ENCODE measurements at places on chromosomes 7 and 10. TPM values are rescaled to one million over a fixed set of nuclear protein-coding genes. Genes with fewer than 3 reads are reported as not detected.

DNA sequence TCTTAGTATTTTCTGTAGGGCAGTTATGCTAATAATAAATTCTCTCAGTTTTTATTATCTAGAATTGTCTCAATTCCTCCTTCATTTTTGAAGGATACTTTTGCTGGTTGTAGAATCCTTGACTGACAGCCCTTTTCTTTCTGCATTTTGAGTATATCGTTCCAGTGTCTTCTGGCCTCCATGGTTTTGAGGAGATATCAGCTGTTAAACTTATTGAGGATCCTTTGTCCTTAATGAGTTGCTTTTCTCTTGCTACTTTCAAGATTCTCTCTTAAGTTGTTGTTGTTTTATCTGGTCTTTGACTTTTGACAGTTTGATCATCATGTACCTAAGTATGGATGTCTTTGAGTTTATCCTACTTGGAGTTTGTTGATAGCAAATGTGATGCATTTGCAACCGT is 8.9 kb upstream of the GJC3 start:
- DNase-seq: no peak

GRCh38 chr10:104417637-104418292 is 64.1 kb downstream of the CFAP58 start:
- no peak for DNase-seq

LIPM gene
- not detected for total RNA-seq

SHOC2 gene
- total RNA-seq: 65.3 TPM

GRCh38 chr7:130936202-130936931 is 202.4 kb upstream of the KLF14 start:
- DNase-seq: no peak

- no peak for DNase-seq
Observed at GRCh38 chr7:36630112-36630650, 94.1 kb downstream of the AOAH start.

DNA sequence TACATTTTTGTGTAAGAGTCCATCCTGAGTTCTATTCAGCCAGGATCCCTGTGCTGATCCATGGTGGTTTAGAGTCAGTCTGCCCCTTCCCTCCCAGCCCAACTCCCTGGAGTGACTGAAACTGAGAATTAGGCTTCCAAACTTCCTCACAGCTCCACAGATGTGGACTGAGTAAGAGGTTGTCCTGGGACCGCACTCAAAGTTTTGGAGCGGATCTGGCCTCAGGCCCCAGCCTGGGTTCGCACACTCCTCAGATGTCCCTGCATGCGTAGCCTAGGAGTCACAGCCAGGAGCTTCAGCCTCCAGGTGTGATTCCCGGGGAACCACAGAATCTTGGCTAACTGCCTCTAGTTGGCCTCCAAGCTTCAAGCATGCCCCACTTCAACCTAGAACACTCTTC is 218.1 kb downstream of the C7orf25 start:
- no peak for DNase-seq

- peak; percentile 16 for DNase-seq
Observed at GRCh38 chr10:28020993-28021982, 22.4 kb upstream of the ODAD2 start.

ADGRA1 gene
- not detected for total RNA-seq

- no peak for DNase-seq
Observed at GRCh38 chr10:8149991-8150390, 95.5 kb downstream of the GATA3 start.

NKX2-3 gene
- not detected for total RNA-seq

- DNase-seq: no peak
Observed at GRCh38 chr7:41592794-41593193, 110.1 kb downstream of the INHBA start.

DNA sequence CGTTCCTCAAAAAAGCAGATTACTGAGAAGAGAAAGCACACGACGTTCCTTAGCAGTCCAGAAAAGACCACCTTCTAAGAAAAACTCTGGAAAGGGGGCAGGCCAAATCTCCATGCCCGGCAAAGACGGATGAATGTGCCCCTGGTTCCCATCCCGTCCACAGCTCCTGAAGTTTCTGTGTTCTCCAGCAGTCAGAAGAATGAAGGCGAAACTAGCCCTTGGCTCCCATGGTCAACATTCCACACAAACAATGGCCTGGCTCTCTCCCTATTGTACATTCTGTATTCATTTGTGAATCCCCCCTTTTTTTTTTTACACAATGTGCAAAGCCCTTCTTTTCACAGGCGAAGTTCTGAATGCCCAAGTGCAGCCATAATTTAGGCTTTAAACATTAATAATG is 5.3 kb downstream of the CTBP2 start:
- DNase-seq: no peak

PHTF2 gene
- 29.9 TPM for total RNA-seq

GRCh38 chr10:131311661-131312477 is at the start of gene TCERG1L:
Gene TCERG1L (minus strand): TSS chr10:131311721. CDS start chr10:131311635, 86 bp downstream.
- no peak for DNase-seq

- peak; percentile 80 for DNase-seq
Observed at GRCh38 chr10:128000471-128001362, 93.8 kb downstream of the PTPRE start.

GRCh38 chr7:120303105-120303504 is 30.1 kb downstream of the KCND2 start:
- DNase-seq: no peak

DNA sequence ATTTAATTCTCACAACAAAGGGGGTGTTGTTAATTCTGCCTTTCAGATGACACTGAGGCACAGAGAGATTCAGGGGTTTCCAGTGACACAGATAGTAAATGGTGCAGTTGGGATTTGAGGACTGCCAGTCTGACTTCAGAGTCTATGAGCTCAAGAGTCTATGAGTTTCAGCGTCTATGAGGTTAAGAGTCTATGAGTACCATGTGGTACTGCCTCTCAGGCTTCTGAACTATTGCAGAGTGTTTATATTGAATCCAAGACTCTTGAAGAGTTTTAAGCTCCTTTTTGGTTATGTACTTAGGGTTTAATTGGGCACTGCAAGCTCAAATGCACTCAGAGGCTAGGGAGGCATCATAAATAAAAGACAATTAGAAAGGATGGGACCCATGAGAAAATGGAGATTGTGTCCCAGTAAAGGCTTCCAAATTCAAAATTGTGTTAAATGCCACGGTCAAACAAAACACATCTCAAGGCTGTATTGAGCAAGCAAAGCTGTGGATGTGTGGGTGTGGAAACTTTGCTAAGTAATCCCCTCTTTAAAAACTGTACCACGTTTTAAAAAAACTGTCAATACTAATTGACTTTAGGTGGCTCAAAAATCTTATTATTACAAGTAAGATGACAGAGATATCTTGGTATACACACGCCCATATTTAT is 123.9 kb upstream of the FAM171A1 start:
- DNase-seq: no peak

ACSL5 gene
- total RNA-seq: 1.8 TPM

- DNase-seq: peak; percentile 79
Observed at GRCh38 chr7:43904533-43905208, 1.7 kb downstream of the URGCP start.

DNA sequence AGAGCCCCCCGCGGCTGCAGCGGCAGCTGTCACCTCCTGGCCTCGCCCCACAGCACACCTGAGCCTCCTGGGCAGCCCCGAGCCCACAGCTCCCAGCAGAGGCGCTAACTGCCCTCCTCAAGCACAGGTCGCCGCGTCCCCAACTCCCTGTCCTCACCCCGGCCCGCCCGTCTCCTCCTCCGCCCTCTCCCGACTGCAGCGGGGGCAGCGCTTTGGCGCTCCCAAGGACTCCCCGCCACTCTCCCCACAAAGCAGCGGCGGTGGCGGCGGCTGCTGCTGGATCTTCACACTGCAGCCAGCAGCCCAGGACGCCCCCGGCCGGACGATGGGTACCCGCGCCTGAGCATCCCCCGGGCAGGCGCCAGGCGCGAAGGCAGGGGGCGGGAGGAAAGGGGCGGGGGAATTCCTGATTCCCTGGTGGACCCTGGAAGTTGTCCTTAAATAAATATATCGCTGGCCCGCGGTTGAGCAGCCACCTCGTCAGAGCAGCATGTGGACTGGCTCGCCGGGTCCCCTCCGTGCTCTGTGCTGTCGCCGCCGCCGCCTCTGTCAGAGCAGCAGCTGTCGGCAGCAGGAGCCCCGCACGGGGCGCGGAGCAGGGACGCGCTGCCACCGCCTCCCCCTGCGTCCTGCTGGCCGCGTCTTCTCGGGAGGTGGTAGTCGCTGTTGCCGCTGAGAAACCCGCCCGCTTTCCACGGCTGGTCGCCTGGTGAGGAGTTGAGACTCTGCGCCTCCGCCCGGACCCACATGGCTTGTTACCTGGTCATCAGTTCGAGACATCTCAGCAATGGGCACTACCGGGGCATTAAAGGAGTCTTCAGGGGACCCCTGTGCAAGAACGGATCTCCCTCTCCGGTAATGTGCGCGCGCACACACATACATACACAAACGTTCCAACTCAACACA is at the start of gene ZNF804B:
ZNF804B (plus strand) TSS at position 471 of the 906 bp plus-strand sequence; CDS start at position 748, 277 bp downstream.
- DNase-seq: peak; percentile 8

LBX1 gene
- not detected for total RNA-seq

- DNase-seq: no peak
Observed at GRCh38 chr10:77522268-77522809, 115.3 kb downstream of the KCNMA1 start.

DNA sequence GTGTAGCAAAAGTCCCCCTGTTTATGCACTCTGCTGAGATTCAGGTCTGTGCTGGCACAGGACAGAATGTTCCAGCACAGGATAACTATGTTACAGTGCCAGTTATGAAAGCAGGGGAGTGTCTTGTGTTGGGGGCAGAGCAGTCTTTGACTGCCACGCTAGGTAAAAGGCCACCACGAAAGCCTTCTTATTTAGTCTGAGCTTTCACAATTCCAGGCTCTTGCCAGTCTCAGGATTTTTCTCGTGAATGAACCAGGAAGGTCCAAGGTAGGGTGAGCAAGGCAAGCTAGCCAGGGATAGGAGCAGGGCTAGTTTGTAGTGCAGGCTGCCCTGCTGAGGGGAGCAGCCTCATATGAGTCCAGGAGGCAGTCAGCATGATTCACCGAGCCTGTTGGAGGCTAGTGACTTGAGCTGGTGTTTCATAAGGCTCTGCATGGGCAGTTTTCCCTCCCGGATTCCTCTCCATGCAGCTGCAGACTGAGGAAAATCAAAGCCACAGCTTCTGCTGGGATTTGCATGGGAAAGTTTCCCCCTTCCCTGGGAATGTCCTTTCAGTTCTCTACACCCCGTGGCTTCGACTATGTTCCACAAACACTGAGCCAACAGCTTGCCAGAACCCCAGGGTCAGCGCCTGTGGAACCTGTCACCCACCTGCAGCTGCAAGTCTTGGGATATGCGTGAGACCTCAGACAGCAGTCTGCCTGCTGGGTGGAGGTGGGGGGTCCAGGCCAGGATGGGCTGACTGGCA is 112.3 kb downstream of the JCAD start:
- peak; percentile 94 for DNase-seq

- DNase-seq: no peak
Observed at GRCh38 chr7:93810561-93810960, 80.0 kb downstream of the TFPI2 start.

DNA sequence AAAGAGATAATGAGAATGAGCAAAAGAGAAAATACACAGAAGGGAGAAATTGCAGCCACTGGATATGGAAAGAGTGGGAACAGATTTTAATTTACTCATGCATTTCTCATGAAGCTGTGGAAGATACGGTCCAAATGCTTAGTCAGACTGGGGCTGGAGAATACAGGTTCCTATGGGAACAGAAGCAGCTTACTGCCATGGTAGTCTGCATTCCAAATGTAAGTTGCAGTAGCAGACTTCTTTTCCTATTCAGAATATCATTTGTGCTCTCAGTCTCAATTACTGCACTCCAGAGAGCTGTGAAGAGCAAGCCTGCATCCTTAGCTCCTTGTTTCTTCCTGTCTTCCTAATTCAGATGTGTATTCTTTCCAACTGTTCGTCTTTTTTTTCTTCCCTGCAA is 190.8 kb upstream of the TMEM196 start:
- DNase-seq: peak; percentile 88

URGCP gene
- 36.8 TPM for total RNA-seq

- peak; percentile 88 for DNase-seq
Observed at GRCh38 chr10:68900427-68901104, 549 bp upstream of the DDX50 start.

- DNase-seq: no peak
Observed at GRCh38 chr10:5804386-5804785, 8.8 kb downstream of the GDI2 start.

FAM25C gene
- not detected for total RNA-seq

CPN1 gene
- total RNA-seq: not detected

- DNase-seq: peak; percentile 97
Observed at GRCh38 chr10:44180321-44181168, 204.4 kb downstream of the CXCL12 start.

GRCh38 chr10:121828045-121828444 is 99.8 kb downstream of the ATE1 start:
- DNase-seq: no peak

PRSS37 gene
- not detected for total RNA-seq

UBTD1 gene
- 16.2 TPM for total RNA-seq

EPO gene
- total RNA-seq: not detected

GRCh38 chr7:30347226-30348082 is 63.1 kb downstream of the ZNRF2 start:
- no peak for DNase-seq

DNA sequence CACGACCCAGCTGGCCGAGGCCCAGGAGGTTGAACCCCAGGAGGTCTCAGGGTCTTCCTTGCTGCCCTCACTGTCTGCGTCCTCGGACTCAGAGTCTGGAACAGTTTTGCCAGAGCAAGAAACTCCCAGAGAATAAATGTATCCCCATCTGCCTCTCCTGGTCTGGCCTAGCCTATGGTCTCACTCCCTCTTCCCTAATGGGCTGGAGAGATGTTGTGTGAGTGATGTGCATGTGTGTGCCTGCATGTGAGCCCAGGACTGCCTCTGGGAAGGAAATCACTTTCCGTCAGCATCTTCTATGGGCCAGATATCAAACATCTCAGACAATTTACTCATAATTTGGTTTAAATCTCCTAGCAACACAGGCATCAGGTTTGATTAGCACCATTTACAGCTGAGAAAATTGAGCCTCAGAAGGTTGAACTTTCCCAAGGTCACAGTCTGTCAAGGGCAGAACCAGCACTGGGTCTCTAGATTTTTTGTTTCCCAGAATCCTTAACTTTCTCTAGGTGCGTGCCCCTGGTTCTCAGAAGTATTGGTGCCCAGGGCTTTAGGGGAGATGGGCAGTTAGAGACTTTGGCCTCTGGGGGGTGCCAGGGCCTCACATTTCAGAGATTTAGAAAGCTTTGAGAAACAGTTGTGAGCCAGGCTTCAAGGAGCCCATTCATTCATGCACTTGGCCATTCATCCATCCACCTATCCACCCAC is 4.9 kb downstream of the TMEM270 start:
- DNase-seq: peak; percentile 84

NOC3L gene
- total RNA-seq: 29.9 TPM

Data from GM23248 (cell line).